ENCODE measurements at places on chromosomes 5 and 9. TPM values are rescaled to one million over a fixed set of nuclear protein-coding genes. Genes with fewer than 3 reads are reported as not detected.

DNA sequence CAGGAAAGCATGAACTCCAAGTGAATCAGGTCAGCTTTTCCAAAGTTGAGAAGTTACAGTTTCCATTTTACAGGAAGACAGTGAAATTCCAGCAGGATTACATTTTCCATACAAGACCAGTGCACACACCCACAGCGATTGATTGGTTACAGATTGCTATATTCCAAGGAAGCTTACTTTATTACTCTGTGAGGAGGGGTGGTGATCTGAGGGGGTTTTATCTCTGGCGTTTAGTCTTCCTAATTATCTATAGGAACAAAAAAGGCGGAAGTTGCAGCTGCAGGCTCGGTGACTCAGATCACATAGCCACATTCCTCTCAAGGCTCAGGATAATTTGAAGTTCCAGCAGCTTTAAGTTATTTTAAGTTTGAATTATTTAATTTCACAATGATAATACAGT is 450.4 kb upstream of the NMUR2 start:
- DNase-seq, result no peak

DNA sequence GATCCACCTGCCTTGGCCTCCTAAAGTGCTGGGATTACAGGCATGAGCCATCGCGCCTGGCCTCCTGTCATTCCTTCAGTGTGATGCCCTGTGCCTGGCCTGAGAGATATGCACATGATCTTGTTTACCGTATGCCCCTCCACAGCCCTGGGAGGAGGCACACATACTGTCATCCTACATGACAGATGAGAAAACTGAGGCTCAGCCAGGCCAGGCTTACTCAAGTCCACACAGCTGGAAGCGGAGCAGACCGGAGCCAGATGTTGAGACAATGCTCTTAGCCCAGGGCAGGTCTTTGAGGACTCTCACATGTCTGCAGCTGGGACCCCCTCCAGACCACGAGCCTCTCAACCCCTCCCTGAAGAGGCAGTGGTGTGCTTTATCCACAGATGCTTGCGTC is 38.7 kb upstream of the SH3PXD2B start:
- no peak for DNase-seq

- DNase-seq, result no peak
Measured at GRCh38 chr5:6378766-6379103, 388 bp upstream of the MED10 start.

DNA sequence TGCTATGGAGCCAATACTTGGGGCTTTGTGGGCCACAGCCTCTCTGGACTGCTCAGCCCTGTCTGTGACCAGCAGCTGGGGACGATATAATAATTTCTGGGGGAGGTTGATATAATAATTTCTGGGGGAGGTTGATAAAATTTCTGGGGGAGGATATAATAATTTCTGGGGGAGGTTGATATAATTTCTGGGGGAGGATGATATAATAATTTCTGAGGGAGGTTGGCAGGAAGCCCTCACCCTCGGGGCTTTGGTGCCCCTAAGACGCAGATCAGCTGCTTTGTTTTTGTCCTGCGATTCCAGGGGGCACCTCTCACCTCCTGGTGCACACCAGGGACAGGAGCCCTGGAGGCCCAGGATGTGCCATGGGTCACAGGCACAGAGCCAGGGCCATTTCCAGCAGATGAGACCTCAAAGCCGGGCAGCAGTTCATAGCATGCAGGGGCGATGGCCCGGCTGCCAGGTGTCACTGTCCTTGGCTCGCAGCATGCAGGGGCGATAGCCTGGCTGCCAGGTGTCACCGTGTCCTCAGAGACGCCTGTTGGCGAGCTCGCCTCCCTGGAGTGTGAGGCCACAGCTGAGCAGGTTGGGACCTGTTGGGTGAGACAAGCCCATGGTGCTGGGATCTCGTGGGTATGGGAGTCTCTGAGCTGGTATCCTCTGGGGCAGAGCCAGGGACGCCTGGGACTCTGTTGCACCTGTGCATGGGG is 3.8 kb upstream of the TOR4A start:
- no peak for DNase-seq

DNA sequence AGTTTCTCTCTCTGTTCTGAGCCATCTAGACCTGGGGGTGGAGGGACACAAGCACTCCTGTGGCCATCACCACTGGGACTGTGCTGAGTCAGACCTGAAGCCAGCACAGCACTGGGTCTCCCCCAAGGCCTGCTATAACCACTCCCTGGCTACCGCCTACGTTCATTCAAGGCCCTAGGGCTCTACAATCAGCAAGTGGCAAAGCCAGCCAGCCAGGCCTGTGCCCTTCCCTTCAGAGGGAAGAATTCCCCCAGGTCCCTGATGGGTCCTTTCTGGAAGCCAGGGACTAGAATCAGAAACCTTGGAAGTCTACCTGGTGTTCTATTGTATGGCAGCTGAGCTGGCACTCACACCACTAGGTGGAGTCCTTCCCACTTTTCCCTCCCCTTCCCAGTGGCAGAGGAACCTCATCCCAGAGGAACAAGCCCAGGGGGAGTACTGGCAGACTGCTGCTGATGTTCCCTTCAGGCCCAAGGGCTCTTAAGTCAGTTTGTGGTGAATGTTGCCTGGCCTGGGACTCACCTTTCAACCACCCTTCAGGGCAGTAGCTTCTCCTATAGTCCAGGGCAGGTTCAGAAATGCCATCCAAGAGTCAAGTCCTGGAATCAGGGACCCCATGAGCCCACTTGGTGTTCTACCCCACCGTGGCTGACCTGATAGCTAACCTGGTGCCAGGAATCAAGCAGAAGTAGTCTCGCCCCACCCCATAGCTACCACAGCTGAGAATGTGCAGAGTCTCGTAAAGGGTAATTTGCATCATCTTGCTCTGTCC is 20.0 kb downstream of the JMY start:
- DNase-seq, result no peak

- no peak for DNase-seq
Measured at GRCh38 chr9:92312887-92313623, 12.1 kb downstream of the NOL8 start.

GRCh38 chr5:56152437-56152836 is 80.7 kb downstream of the ANKRD55 start:
- no peak for DNase-seq

GRCh38 chr5:83726912-83727311 is 6.3 kb upstream of the HAPLN1 start:
- no peak for DNase-seq

DNA sequence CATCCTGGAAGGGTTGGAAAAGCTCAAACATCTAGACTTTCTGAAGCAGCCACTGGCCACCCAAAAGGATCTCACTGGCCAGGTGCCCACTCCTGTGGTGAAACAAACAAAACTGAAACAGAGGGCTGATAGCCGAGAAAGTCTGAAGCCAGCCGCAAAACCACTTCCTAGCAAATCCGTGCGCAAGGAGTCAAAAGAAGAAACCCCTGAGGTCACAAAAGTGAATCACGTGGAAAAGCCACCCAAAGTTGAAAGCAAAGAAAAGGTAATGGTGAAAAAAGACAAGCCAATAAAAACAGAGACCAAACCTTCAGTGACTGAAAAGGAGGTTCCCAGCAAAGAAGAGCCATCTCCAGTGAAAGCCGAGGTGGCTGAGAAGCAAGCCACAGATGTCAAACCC is 87.6 kb downstream of the MAP1B start:
- DNase-seq, result no peak

DNA sequence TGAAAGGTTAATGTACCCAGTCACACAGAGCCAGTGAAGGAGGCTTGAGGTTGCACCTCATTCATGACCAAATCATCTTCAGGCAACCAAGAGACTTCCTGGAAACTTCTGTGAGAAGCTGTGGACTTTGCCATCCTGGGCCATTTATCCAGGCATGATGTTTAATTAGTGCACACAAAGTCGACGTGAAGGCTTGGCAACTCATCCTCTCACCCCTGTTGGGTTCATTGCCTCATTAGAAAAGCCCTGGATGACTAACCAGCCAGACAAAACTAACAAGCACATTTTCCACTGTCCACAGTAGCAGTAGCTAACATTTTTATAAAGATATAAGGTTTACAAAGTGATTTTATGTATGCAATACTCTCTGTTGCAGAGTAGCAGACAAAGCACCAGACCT is 65.7 kb upstream of the ZNF462 start:
- no peak for DNase-seq

The ACTBL2 gene
- total RNA-seq, result 0.07 TPM

The DMRT3 gene
- 2.5 TPM for total RNA-seq

The CPLANE1 gene
- total RNA-seq, result 32.3 TPM

The TAF11L5 gene
- total RNA-seq, result not detected

DNA sequence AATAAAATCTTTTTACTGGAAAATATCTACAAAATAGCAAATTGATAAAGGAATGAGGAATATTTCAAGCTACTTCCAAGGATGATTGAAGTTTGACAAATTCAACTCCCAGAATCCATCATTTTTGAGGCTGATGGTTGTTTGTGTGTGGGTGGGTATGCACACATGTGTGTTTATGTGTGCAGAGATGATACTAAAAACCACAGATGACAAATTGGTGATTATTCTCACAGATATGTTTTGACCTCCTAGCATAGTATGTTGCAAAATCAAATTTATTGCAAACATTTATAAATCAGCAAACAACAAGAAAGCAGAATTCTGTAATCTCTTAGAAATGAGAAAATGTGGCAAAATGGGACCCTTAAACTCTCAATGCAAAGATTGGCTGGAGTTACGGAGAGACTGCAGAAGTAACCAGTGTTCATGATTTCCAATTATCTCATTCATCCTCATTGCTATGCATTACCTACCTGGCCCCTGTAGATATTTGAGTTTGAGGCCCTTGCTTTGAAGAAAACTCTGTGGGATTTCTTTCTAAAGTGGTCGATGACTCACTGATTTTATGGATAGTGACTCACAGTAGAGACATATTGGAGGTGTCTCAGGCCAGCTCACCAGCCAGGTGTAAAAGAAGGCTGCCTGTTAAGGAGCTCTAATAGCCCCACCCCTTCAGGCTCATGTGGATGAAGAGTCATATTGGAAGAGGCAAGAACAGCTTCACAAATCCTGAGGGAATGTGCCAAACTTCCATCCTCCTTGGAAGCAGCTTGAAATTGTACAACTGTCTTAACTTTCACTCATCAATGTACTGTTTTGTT is 44.6 kb upstream of the TMC1 start:
- DNase-seq, result no peak

The KLHL3 gene
- 12.7 TPM for total RNA-seq

- no peak for DNase-seq
Measured at GRCh38 chr9:108300306-108301287, 555.2 kb downstream of the ACTL7B start.

The SLC4A9 gene
- total RNA-seq, result 2.5 TPM

GRCh38 chr9:132818588-132818987 is 59.5 kb downstream of the AK8 start:
- no peak for DNase-seq

DNA sequence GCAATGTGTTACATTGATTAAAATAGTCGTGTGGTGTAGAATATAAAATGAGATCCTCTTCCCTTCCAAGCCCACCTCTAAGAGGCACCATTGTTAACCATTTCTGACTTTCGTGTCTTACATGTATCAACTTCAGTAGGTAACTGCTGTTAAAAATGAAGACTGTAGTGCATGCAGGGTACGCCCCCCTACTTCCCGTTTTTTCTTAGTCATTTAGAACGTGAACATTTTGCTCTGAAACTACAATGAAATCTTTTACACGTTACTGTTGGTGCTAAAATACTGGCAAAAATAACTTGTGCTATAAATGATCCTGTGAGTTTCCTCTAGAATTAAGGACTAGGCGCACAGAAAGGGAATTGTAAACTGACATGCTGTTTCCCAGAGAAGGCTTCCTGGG is 41.5 kb downstream of the WNK2 start:
- DNase-seq, result no peak

The FASTKD3 gene
- 9.4 TPM for total RNA-seq

DNA sequence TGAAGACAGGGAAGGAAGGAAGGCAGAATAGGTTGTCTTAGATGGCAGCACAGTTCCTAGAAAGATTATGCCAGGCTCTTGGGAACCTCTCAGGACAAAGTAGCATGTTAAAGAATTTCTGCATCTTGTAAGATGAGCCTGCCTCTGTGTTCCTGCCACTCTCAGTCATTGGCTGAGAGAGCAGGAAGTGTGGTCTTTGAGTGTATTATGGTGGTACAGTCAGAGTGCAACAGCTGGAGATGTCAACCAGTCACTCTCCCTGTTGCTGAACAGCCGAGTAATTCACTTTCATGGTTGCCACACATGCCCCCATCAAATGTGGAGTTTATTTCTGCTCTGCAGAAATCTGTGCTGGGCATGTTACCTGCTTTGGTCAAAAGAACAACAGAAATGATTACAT is 659.6 kb upstream of the RIOK2 start:
- no peak for DNase-seq

GRCh38 chr5:72133212-72133990 is 26.1 kb downstream of the MAP1B start:
- no peak for DNase-seq

DNA sequence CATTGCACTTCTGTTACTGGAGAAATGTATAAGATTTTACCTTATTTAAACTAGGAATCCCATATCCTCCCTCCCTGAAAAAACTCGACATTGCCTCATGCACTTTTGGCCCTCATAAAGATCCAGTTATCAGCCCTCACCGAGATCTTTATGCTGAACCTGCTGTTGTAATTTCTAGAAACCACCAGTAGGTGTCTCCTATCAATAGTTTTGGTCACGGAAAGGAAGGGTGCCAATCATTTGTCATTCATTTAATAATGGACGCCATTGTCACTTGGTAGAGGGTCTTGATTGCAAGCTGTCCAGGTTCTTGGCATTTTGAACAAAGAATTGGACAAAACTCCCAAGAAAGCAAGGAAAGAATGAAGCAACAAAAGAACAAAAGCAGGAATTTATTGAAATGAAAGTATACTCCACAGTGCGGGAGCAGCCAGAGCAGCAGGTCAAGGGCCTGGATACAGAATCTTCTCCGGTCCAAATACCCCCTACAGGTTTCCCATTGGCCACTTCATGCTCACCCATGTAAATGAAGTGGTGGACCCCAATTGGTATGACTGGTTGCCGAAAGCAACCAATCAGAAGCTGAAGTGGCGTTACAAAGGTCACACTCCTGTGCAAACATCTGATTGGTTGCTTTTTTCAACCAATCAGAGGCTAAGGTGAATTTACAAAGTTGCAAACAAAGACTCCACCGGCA is 524.3 kb downstream of the PSAT1 start:
- DNase-seq, result no peak

- no peak for DNase-seq
Measured at GRCh38 chr9:128190516-128191405, 611 bp downstream of the CIZ1 start.

DNA sequence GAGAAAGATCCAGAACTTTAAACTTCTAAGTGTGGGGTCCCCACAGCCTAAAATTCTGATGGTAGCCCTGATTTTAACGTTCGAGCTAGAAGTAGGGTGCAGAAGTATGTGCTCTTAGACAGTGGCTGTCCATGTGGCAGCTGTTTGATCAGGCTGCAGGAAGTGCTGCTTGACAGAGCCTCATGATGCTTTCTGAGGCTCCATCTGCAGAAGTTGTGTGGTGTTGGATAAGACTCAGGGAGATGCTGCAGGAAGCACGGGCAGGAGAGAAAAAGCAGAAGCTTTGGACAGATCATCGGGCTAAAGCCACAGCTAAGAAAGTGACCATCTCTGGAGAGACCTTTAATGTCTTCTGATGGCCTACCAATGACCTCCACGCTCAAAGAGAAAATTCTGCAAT is 8.1 kb downstream of the MTMR12 start:
- no peak for DNase-seq

Data from mesothelial cell of epicardium (in vitro differentiated cells).